Type B pancreatic cell (in vitro differentiated cells): ENCODE measurements at places on chromosomes 12 and 14. TPM values are rescaled to one million over a fixed set of nuclear protein-coding genes. Genes with fewer than 3 reads are reported as not detected.
A peak's percentile ranks its signal among the peaks of the same experiment; 100 is the strongest.

Gene GYS2
- 0.26 TPM in 1 of 2 replicates, not detected in the other for total RNA-seq

Gene P2RX2
- total RNA-seq, result 2.8 and 5.4 TPM in 2 replicates

Gene RASSF8
- 46.3 and 65.1 TPM in 2 replicates for total RNA-seq

- H3K27ac ChIP-seq, result peak overlapping the region; percentile 16
- peaks cover 7% of the 10 kb centered on the region for H3K36me3 ChIP-seq
- H3K4me3 ChIP-seq, result peak overlapping the region; percentile 15
- peaks cover 3% of the 10 kb centered on the region for H3K27me3 ChIP-seq
Observed at GRCh38 chr14:25041898-25042297, 8.0 kb downstream of the STXBP6 start.

GRCh38 chr12:67754933-67755697 is 106.6 kb downstream of the DYRK2 start:
- no peak overlapping the region for H3K4me3 ChIP-seq
- H3K27ac ChIP-seq, result no peak overlapping the region
- H3K27me3 ChIP-seq, result no peaks in the 10 kb centered on the region
- DNase-seq, result no peak
- no peaks in the 10 kb centered on the region for H3K36me3 ChIP-seq

DNA sequence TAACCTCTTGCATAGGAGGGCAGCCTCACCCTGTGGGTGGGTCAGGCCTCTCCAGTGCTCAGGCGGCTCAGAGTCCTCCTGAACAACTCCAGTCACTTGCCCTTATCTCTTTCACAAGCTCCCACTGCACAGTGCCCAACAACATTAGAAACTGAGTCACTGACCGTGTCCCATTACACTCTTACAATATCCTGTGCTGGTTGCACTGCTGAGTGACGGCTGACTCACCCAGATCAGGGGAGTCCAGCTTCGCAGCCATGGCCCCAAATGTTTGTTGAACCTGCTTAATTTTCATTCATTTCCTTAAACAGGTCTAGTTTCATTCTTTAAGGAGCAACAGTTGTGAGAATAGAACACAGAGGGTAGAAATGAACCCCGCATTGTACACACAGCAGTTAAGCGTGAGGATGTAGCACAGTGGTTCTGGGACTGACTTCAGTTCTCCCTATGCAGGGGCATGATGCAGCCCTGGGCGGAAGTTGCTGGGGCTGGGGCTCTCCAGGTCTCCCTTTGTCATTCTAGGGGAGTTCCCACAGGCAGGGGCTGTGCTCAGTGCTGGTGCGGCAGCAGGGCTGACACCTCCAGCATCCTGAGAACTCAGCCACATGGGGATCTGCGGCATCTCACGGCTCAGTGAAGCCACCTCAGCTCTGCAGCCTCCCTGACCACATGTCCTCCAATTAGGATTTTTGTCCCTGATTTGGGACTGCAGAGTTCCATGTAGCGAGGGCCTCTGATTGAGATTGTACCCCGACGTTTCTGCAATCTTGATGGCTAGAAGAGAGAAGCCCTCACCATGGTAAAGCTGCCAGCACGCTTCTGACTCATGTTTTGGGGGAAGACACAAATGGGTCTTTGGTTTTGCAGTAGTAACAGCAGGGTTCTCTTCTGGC is 16.1 kb downstream of the GPR68 start:
- no peaks in the 10 kb centered on the region for H3K27me3 ChIP-seq
- DNase-seq, result no peak
- no peak overlapping the region for H3K4me3 ChIP-seq

DNA sequence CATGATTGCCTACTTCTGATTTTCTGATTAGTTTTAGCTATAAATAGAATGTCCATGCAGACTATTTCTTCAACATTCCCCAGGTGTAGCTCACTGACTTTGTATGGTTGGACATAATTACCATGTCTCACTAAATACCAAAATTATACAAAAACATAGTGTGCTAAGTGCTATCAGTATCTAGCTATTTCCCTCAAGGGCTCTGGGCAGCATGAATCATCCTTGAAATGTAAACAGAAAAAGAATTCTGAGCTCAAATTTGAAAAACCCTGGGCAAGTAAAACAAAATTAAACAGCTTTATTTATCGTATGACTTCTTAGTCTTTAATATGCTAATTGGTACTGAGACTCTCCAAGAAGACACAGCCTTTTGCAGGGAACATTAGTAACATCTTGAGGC is 82.9 kb downstream of the SPATA7 start:
- no peak overlapping the region for H3K27ac ChIP-seq
- H3K27me3 ChIP-seq, result no peaks in the 10 kb centered on the region
- H3K4me3 ChIP-seq, result no peak overlapping the region
- no peak for DNase-seq

DNA sequence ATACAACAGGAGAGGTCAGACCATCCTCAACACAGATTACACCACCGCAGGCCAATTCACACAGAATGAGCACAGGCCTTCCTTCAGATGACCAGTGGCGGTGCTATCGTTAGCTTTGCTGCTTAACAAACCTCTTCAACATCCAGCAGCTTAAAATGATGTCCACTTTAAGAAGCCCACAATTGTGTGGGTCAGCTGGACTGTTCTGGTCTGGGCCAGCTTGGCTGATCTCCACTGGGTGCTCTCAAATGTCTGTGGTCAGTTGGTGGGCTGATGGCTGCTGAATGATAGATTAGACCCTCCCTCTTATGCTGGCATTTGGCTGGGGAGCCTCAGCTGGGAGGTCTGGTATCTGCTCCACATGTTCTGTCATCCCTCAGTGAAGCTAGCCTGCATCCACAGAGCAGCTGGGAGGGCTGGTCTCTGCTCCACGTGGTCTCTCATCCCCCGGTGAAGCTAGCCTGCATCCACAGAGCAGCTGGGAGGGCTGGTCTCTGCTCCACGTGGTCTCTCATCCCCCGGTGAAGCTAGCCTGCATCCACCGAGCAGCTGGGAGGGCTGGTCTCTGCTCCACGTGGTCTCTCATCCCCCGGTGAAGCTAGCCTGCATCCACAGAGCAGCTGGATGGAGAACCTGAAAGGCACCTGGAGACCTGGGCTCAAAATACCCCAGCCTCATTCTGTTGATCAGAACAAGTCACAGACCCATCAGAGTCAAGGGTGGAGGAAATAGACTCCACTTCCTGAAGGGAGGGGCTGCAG is 203.6 kb upstream of the DIO3 start:
- peaks cover under 1% of the 10 kb centered on the region for H3K27me3 ChIP-seq
- peak; percentile 24 for DNase-seq
- no peak overlapping the region for H3K4me3 ChIP-seq
- H3K4me1 ChIP-seq, result peaks cover 9% of the 10 kb centered on the region
- no peaks in the 10 kb centered on the region for H3K36me3 ChIP-seq

- peak overlapping the region; percentile 96 for H3K27ac ChIP-seq
- H3K4me3 ChIP-seq, result peak overlapping the region; percentile 65
- H3K36me3 ChIP-seq, result no peaks in the 10 kb centered on the region
- H3K4me1 ChIP-seq, result peaks cover 23% of the 10 kb centered on the region
- DNase-seq, result no peak
Observed at GRCh38 chr12:6272300-6273204, 37.9 kb upstream of the PLEKHG6 start.

DNA sequence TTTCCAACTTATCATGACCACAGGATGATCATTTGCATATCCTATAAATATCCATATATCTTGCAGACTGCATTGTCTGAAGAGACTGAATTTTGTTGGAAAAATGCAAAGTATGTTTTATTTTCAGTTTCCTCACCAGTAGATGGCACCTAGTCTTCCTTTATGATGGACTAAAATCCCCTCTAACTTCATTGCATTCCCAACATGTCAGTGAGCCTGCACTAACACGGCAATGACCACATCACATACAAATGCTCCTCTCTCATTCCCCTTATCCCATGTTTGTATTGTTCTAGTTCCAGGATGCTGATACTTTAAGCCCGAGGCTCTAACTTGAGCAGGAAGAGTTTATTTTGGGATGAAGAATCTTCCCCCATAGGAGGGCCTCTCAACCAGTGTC is 24.7 kb upstream of the MYBPC1 start:
- H3K27ac ChIP-seq, result no peak overlapping the region
- H3K36me3 ChIP-seq, result no peaks in the 10 kb centered on the region
- H3K4me3 ChIP-seq, result no peak overlapping the region
- no peak for DNase-seq

- no peak for DNase-seq
- no peaks in the 10 kb centered on the region for H3K27me3 ChIP-seq
- no peak overlapping the region for H3K4me3 ChIP-seq
- peaks cover 25% of the 10 kb centered on the region for H3K36me3 ChIP-seq
- H3K4me1 ChIP-seq, result peaks cover 13% of the 10 kb centered on the region
Observed at GRCh38 chr14:75650253-75651058, 10.2 kb downstream of the ERG28 start.

- no peak overlapping the region for H3K27ac ChIP-seq
- H3K4me3 ChIP-seq, result no peak overlapping the region
- peaks cover 12% of the 10 kb centered on the region for H3K4me1 ChIP-seq
- DNase-seq, result no peak
- no peaks in the 10 kb centered on the region for H3K27me3 ChIP-seq
Observed at GRCh38 chr12:70962226-70962794, 41.8 kb upstream of the PTPRR start.

GRCh38 chr12:103857164-103857563 is 16.1 kb upstream of the NT5DC3 start:
- H3K36me3 ChIP-seq, result no peaks in the 10 kb centered on the region
- no peak overlapping the region for H3K4me3 ChIP-seq
- peak overlapping the region; percentile 53 for H3K27ac ChIP-seq
- peaks cover 21% of the 10 kb centered on the region for H3K4me1 ChIP-seq

DNA sequence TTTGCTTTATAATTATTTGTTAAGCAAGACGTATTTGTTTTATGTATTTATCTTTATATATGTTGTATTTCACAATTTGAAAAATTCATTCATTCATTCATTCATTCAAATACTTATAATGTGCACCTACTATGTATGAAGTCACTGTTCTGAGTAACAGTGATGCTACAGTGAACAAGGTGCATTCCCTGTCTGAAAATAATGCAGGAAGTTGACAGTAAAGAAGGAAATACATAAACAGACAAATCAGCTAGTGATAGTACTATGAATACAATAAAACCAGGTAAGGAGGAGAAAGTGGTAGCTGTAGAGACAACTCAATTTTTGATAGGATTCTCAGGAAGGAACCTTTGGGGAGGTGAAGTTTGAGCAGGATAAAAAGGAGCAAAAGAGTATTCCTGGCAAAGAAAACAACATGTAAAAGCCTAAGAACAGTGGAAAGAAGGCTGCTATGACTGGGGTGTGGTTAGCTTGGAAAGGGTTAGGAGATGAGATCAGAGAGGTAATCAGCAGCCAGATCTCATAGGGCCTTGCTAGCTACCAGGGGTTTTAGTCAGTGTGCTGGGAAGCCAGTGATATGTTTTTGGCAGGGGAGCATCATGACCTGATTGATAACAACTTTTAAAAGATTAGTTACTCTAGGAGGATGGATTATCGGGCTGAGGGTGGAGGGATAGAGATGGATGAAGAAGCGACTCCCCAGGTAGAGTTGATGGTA is 17.4 kb downstream of the BICDL1 start:
- H3K27me3 ChIP-seq, result no peaks in the 10 kb centered on the region
- H3K4me3 ChIP-seq, result no peak overlapping the region
- H3K36me3 ChIP-seq, result no peaks in the 10 kb centered on the region
- no peak for DNase-seq

DNA sequence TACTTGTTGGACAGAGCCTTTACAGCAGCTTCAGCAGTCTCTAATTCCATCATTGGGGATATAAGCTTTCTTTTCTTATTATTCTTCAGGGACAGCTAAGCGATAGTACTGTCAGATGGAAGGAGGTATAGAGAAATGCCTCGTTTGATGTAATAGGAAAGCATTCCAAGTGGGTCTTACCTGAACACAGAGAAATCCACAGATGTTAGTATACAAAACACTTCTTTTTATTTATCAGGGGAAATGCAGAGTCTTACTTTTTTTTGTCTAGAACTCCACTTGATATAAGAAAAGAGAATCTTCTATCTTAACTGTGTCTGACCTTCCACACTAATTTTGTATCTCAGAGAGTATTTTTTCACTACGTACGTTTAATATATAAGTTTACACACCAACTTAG is 1.9 kb downstream of the SYT1 start:
- DNase-seq, result no peak
- no peaks in the 10 kb centered on the region for H3K36me3 ChIP-seq
- H3K4me1 ChIP-seq, result peaks cover 4% of the 10 kb centered on the region
- peak overlapping the region; percentile 94 for H3K4me3 ChIP-seq
- no peak overlapping the region for H3K27ac ChIP-seq

GRCh38 chr14:26730929-26731618 is 133.2 kb upstream of the NOVA1 start:
- H3K4me1 ChIP-seq, result no peaks in the 10 kb centered on the region
- H3K27me3 ChIP-seq, result peaks cover 4% of the 10 kb centered on the region
- H3K27ac ChIP-seq, result no peak overlapping the region
- DNase-seq, result no peak
- no peak overlapping the region for H3K4me3 ChIP-seq

GRCh38 chr12:52323416-52324152 is 2.4 kb upstream of the KRT83 start:
- H3K4me3 ChIP-seq, result no peak overlapping the region
- no peak for DNase-seq
- no peak overlapping the region for H3K27ac ChIP-seq
- H3K27me3 ChIP-seq, result peaks cover 59% of the 10 kb centered on the region

DNA sequence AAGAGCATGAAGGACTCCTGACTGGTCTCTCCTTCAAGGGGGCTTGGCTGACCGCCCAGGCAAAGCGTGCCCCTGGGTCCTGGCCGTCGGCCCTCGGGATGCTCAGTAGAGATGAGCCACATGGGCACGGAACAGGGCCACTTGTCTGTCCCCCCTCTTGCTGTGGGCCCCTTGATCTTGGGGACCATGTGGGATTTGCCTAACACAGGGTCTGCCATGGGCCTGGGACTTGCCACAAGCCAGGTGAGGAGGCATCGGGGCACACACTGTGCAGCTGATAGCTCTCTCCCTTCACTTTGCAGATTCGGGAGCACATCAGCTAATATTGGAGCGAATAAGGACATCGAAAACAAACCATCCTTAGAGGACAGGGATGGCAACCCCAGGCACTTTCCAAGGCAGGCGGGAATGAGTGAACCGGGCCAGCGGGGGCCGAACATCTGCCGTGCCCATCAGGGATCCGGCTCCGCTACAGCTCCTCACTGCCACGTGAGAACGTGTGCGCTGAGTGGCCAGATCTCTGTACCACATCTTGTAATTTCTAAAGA is 88.1 kb downstream of the PIWIL1 start:
- peaks cover 16% of the 10 kb centered on the region for H3K4me1 ChIP-seq
- no peaks in the 10 kb centered on the region for H3K36me3 ChIP-seq
- no peaks in the 10 kb centered on the region for H3K27me3 ChIP-seq

GRCh38 chr14:32003585-32003984 is 73.5 kb upstream of the ARHGAP5 start:
- H3K4me1 ChIP-seq, result peaks cover 19% of the 10 kb centered on the region
- H3K36me3 ChIP-seq, result no peaks in the 10 kb centered on the region
- H3K27me3 ChIP-seq, result no peaks in the 10 kb centered on the region
- H3K27ac ChIP-seq, result no peak overlapping the region
- no peak for DNase-seq

- H3K4me1 ChIP-seq, result peaks cover 10% of the 10 kb centered on the region
- no peak for DNase-seq
- H3K27me3 ChIP-seq, result peaks cover 62% of the 10 kb centered on the region
- H3K27ac ChIP-seq, result no peak overlapping the region
- H3K4me3 ChIP-seq, result no peak overlapping the region
Observed at GRCh38 chr12:102976609-102977280, 19.3 kb downstream of the ASCL1 start.

- peak overlapping the region; percentile 32 for H3K4me3 ChIP-seq
- no peaks in the 10 kb centered on the region for H3K27me3 ChIP-seq
- peak overlapping the region; percentile 83 for H3K27ac ChIP-seq
Observed at GRCh38 chr12:51976376-51977160, 25.1 kb downstream of the ACVR1B start.

GRCh38 chr14:75190023-75190422 is 13.6 kb upstream of the TMED10 start:
- no peak for DNase-seq
- no peaks in the 10 kb centered on the region for H3K36me3 ChIP-seq
- H3K4me1 ChIP-seq, result no peaks in the 10 kb centered on the region
- H3K27me3 ChIP-seq, result peaks cover 13% of the 10 kb centered on the region
